Epithelial cell of esophagus (primary cell): ENCODE measurements at places on chromosomes 5 and 9.

DNA sequence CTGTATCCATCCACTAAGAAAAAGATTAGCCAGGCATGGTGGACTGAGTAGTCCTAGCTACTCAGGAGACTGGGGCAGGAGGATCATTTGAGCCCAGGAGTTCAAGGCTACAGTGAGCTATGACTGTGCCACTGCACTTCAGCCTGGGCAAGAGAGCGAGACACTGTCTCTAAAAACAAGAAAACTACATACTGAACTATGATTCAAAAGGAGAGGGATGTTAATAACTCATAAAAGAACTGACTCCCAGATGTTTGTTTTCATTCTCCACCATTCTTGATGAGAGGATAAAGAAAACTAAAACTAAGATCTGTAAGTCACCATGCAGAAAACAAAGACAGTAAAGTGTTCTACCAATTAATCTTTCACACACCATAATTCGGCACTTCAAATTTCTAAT lies 53.5 kb downstream of the AUH start:
- no peak for DNase-seq

DNA sequence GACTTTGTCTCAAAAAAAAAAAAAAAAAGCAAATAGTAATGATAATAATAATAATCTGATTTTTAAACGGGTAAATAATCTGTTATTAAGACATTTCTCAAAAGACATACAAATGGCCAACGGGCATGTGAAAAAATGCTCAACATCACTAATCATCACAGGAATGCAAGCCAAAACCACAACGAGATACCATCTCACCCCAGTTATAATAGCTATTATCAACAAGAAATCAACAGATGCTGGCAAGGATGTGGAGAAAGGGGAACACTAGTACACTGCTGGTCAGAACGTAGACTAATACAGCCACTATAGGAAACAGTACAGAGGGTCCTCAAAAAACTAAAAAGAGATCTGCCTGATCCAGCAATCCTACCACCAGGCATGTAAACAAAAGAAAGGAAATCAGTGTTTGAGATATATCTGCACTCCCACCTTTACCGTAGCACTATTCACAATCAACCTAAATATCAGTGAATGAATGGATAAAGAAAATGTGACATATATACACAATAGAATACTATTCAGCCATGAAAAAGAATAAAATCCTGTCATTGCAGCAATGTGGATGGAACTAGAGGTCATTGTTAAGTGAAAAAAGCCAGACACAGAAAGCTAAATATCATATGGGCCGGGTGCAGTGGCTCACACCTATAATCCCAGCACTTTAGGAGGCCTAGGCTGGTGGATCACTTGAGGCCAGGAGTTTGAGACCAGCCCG lies 24.9 kb downstream of the VAV2 start:
- peak; percentile 69 for DNase-seq

DNA sequence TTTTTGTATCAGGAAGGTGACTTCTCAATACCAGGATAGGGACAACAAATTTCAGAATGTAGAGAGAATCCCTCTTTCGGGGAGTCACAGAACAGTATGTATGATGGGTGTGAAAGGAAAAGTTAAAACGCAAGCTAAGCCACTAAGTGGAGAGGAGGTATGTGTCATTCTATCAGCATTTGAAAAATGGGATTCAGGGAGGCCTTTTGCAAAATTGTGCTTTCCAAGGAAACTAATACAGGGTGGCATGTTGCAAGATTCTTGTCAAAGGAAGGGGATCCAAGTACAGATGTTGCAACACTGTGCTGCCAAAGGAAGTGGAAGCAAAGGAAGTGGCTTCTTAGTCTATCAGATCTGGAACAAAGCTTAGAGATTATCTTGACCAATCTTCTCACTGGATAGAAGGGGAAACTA lies 12.6 kb upstream of the TNIP1 start:
- peak; percentile 91 for DNase-seq

- no peak for DNase-seq
Observed at GRCh38 chr5:142425286-142426065, 100.7 kb upstream of the SPRY4 start.

DNA sequence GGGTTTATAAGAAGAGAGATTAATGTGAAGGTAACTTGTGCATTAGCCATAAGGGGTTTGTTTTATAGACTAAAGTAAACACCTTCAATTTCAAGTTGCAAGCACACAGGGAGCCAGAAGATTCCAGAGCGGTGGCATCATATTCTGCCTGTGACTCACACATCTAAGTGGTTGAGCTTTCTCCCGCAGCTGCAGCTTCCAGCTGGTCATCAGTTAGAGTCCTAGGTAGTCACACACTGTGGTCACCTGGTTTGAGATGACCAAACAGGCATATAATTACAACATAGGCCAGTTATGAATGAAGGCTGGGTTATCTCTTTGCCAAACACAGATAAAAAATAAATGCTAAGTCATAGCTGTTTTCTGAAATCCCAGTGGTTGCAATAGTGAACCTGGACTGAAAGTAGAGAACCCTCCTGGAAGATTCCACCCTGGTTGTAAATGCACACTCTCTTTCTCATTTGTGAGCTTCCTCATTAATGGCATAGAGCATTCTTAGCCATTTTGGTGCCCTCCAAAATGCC lies 171.3 kb downstream of the GDNF start:
- peak; percentile 97 for DNase-seq

DNA sequence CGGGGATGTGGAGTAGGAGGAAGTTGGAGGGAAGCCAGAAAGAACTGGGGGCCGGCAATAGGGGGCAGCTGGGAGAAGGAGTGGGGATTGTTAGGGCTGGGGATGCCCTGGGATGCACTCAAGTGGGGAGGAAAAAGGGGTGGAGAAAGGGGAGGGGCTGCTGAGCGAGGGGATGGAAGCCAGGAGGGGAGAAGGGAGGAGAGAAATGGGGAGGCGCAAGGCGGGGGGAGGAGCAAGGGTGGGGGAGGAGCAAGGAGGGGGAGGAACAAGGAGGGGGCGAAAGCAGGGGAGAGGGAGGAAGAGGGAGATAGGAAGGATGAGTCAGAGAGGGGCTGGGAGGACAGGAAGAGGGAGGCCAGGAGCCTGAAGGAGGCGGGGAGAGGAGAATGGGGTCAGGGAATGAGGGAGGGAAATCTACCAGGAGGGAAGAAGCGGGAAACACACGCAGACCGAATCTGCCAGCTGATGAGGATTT lies 1.6 kb downstream of the IRX4 start:
- DNase-seq: peak; percentile 43

GRCh38 chr5:141992349-141992963 lies 20.4 kb downstream of the GNPDA1 start:
- peak; percentile 76 for DNase-seq

- DNase-seq: peak; percentile 32
Observed at GRCh38 chr9:134025606-134026541, 593 bp downstream of the BRD3OS start.

- DNase-seq: peak; percentile 72
Observed at GRCh38 chr5:157602505-157602904, 26.9 kb upstream of the ADAM19 start.

- DNase-seq: peak; percentile 80
Observed at GRCh38 chr9:114953959-114954358, 23.6 kb upstream of the TNFSF8 start.

DNA sequence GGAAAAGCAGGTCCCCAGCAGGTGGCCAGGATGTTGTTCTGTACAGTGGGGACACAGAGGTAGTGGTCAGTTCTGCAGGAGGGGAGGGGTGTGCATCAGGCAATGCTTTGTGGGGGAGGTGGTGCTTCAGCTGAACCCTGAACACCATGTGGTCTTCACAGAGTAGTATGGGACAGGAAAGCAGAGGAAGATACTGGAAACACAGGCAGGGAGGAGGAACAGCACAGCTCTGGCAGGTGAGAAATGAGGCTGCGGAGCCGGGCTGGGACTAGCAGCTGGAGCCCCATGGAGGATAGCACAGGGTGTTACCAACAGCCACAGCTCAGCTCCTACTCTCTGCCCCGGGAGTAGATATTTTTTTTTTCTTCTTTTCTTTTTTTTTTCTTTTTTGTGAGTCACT lies 161.5 kb downstream of the ENTREP1 start:
- no peak for DNase-seq

DNA sequence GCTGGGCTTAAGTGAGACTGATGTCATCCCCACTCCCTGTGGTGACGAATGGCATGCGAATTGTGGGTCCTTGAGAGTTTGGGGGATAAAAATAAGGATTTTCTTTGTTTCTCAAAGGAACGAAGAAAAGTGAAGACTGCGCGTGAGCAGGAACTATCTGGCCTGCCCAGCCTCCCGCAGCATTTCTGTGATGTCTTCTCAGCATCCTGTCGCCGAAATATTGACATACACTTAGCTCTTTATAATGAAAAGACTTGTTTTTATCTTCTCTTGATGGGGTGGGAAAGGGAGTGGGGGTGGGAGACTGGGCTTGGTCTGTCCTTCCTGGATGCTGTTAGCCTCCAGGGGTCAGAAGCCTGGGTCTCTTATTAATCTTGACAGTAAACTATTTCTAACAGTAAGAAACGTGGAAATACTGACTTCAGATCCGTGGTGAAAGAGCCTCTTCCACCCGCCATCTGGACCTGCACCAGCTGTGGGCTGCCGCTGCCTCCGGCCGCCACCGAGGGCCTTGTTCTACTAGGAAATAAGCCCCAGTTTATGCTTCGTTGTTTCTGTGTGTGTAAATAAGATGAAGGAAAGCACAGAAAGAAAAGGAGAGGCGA lies 239.6 kb downstream of the FANCC start:
- no peak for DNase-seq

DNA sequence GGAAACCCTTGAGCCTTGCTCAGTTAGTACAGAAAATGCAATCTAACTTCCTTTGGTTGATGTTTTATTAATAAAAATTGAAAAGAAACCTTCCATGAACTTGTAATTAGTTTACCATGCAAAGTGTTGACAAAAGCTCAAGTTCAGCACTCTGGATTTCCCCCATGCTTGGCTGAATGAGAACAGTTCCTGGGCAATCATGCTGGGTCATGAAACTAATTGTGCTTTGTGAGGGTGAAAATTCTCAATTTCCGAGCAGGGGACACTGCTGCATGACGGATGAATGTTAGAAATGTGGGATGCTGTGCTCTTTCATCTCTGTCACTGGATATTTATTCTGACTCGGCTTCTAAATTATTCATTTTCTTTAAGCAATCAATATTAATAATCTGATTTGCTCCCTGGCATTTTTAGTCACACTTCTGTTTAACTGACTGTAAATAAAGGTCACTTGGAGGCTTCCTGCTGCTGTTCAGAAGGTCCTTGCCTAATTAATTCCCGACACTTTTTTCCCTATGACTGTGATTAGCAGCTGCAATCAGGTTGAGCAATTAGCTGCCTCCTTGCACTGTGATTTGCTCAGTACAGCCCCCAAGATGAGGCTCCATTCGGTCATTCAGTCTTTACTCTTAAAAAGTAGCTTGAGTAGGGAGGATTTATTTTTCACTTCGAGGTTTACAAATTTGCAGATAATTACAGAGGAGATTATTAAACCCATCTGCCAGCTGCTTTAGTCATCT lies 678.1 kb upstream of the ZNF608 start:
- DNase-seq: peak; percentile 7

DNA sequence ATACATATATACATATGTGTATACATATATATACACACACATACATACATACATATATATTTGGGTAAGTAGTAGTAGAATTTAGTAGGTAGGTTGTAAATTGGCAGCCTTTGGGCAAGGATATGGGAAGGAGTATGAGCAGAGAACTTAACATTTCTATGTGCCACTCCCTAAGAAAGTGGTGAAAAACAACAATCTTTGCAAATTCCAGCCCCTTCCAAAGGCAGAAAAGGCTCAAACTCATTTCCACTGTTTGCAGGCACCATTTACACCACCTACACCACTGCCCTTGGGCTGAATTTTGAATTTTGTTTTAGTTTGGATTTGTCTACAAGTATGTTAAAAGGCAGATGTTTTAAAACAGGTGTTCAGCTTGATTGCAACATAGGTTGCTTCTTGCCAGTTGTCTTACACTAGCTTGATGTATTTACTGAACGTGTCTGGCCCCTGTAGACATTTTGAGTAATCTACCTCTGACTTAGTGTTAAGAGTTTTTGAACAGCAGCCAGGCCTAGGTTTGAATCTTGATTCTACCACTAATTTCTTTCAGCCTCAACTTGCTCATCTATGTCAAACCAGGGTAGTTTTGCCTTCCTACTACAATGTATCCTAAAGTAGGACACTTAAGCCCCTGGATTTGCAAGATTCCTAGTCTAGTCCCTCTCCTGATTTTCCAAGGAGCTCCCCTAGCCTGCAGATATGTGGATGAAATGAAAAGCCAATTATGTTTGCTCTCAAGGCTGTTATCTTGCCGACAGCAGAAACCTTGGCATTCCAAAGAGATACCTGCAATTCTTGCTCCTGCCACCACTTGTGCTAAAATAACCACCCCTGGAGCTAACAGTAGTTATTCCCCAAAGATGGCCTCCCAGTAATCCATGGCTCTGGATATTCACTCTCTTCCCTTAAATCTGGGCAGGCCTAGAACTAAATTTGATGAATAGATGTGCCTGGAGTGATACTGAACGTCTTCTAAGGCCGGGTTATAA lies 156.2 kb upstream of the SLC44A1 start:
- DNase-seq: peak; percentile 58

- no peak for DNase-seq
Observed at GRCh38 chr9:135770771-135771170, 68.8 kb downstream of the KCNT1 start.

DNA sequence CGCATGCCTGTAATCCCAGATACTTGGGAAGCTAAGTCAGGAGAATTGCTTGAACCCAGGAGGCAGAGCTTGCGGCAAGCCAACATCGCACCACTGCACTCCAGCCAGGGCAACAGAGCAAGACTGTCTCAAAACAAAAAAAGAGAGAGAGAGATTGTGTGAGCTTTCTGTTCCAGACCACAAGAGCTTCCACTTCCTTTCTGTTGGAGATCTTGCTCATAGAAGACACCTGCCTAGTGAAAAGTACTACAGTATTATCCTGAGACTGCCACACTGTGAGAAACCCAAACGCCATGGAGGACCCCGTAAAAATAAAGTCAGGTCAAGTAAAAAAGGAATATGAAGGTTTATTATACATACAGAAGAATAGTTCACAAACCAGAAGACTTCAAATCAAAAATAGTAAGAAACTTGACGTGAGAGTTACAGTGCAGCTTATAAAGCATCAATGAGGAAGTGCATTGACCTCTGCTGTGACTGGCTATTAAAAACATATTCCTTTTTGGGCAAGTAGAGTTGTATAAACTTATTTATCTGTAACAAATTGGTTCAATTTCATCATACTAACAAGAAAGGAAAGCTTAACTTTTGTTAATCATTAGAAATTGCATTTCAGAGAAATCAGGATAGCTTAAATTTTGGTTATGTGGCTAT lies 4.3 kb upstream of the EMB start:
- DNase-seq: no peak

- peak; percentile 85 for DNase-seq
Observed at GRCh38 chr5:23507278-23507685, at the start of gene PRDM9. Gene PRDM9 (plus strand): TSS chr5:23507609. CDS start chr5:23509034, 1,425 bp downstream.
